Stimulated activated CD4-positive, alpha-beta T cell treated with anti-CD3 and anti-CD28 coated beads, Interleukin-15, amount 100 ng/mL, for 24 hours (primary cell): ENCODE measurements at places on chromosomes 6 and 20.
A peak's percentile ranks its signal among the peaks of the same experiment; 100 is the strongest.

DNA sequence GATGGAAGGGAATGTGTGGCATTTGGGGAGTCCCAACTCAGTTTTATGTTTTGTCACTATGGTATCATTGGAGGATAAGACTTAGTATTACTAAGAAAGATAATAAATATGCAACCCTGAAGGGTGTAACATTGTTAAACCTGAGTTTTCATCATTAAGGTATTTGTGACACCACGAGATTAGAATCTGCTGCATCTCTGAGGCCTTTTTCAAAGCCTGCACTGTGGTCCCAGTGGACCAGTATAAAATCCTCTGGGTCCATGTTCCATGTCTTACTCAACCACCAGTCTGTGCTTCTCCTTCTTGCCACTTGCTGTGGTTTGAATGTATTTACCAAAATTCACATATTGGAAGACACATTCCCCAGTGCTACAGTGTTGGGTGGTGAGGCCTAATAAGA, 130.6 kb downstream of the TBX18 start:
- no peak for DNase-seq

DNA sequence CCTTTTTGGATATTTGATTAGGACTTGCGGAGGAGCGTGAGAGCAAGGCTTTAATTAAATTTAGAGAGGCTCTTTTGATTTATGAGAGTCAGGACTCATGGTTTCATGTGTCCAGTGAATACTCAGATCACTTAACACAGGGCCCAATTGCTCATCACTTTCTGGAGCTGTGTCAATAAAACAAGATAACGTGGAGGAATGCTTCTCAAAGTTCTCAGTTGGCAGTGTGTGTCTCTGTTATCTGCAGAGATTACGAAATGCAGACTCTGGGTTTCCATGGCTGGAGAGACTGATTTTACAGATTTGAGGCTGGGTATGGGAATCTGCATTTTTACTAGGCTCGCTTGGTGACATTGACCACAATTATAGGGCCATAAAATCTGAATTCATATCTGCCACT, 335.8 kb upstream of the FLRT3 start:
- no peak for DNase-seq

GRCh38 chr6:14709900-14710299, 536.0 kb upstream of the JARID2 start:
- no peak for DNase-seq

- DNase-seq = no peak
Observed at GRCh38 chr6:161549977-161550655, 276.3 kb upstream of the AGPAT4 start.

GRCh38 chr6:128731249-128732165, 151.4 kb upstream of the LAMA2 start:
- DNase-seq = no peak

DNA sequence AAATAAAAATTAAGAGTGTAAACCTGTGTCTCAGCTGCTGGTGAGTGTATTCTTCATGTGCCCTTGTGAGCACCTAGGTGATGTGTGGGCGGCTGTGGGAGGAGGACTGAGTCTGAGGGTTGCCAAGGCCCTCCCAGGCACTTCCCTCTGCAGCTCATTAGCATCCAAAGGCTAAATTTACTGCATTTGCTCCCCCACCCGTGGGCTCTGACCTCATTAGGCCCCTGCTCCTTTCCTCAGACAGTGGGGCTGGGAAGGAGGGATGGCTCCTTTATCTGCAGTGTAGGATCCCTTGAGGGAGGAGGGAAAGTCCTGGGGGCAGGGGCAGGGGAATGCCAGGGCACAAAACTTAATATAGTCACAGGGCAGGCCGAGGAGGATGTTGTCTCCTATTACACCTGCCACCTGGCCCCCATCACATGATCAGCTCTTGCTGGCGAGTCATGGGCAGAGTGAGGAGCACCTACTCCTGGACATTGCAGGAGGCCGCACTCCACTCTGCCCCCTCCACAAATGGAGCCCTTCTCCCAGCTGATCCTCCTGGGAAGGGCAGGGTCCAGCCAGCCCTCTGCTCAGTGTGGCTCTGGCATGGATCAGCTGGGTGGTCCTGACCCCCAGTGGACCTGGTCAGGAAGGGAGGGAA, 133.2 kb downstream of the MRPL14 start:
- DNase-seq = peak; percentile 18

- no peak for DNase-seq
Observed at GRCh38 chr6:150149146-150149545, 6.3 kb downstream of the PPP1R14C start.

DNA sequence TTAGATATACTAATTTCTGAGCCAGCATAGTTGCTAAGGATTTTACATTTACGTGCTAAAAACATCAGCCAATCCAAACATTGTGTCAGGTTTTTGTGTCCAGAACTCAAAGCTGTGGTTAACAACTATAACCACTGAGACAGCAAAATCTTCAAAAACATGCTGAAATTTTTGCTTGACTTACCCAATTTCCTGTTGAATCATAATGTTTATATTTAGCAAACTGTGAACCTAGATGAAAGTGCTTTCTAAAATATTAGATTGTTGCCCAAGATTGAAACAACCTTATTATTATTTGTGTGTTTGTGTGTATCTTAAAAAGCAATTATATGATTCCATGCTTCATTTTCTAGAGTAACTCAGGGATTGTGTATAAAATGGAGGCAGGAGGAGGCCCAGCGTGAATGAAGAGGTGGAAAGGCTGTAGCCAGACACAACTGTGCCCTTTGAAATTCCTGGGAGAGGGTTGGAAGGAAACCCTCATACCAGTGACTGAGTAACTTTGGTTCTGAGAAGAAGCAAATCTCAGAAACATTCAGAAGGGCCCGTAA, 48.0 kb downstream of the ARMC2 start:
- no peak for DNase-seq

GRCh38 chr6:26455357-26455970, 2.3 kb upstream of the BTN2A1 start:
- DNase-seq = no peak

DNA sequence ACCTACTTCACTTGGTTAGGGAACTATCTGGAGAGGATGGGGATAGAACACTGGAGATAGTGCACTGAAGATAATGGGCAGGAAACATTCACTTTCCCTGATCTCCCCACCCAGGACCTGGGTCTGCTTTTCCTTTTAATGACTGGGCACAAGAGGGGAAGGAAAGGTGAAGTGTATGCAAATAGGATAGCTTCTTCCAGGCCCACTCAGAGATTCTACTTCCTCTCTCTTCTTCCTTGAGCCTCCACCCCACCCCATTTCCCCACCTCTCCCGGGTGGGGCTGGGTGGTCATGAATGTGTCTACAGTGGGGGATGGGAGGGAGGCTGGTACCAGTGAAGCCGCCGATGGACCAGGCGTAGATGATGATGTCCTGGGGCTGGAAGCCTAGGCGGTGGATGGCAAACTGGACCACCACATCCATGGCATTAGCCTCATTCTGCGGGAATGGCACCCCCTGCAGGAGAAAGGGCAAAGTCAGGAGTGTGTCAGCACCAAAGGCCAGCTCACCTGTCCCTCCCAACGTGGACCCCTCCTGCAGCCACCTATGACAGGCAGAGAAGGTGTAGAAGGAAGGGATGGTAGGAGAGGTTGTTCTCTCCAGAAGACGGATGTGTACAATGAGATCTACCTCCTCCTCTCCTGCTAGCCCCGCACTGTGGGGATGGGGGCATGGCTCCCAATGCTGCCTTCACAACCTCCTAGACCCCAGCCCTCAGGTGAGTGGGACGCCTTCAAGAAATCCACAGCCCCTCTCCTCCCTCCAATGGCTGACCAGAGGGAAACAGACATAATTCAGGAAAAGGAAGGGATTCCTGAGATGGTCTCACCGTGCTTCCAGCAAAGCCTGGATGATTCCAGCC, 8.6 kb upstream of the LY6G5C start:
- no peak for DNase-seq

GRCh38 chr6:30156262-30156599, 4.8 kb downstream of the TRIM10 start:
- DNase-seq = no peak

- no peak for DNase-seq
Observed at GRCh38 chr6:153058291-153058690, 55.8 kb upstream of the MTRF1L start.

DNA sequence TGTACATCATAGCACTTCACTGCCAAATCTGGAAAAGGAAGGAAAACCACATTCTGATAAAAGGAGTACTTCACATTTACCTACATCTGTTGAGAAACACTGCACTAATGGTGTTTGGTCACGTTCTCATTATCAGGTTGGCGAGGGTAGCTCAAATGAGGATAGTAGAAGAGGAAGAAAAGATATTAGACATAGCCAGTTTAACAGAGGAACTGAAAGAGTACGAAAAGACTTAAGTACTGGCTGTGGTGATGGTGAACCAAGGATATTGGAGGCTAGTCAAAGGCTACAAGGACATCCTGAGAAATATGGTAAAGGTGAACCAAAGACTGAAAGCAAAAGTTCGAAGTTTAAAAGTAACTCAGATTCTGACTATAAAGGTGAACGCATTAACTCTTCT, 32.0 kb upstream of the GJA10 start:
- DNase-seq = no peak

- DNase-seq = no peak
Observed at GRCh38 chr6:12748815-12749521, 32.4 kb downstream of the PHACTR1 start.

DNA sequence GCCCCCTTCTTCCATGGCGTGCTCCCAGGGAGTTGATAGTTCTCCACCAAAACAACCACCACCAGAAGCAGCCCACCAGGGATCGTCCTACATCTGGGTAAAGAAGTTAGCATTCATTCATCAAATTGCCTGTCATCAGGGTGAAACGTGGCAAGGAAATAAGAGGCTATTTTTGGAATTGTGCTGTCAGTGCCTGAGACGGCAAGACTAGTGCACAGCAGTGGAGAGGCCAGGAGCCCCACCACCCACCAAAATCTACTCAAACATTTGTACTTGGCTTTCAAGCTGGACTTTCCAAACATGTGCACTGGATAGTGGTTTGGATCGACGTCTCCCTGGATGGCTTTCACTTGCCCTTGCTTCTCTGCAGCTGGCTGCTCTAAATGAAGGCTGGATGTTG, 44.8 kb downstream of the TXNDC5 start:
- no peak for DNase-seq

- DNase-seq = no peak
Observed at GRCh38 chr20:54025251-54025771, 45.1 kb downstream of the BCAS1 start.

DNA sequence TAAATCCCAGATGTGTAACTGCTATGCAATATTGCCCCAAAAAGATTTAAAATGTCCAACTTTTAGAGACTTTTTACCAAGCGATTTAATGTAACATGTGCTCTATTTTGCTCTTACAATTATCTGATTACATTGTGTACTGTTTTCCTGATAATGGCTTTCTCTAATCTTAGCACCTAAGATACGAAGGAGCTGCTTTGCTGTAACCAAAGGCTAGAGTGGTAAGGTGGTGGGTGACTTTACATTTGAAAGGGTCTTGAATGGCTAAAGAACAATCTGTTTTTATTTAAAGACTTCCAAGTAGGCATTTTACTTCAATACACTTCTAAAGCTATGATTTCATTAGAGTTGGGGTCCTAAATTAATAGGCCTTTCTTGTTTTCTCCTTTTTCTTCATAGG, 1201.6 kb upstream of the MAP3K7 start:
- DNase-seq = no peak

DNA sequence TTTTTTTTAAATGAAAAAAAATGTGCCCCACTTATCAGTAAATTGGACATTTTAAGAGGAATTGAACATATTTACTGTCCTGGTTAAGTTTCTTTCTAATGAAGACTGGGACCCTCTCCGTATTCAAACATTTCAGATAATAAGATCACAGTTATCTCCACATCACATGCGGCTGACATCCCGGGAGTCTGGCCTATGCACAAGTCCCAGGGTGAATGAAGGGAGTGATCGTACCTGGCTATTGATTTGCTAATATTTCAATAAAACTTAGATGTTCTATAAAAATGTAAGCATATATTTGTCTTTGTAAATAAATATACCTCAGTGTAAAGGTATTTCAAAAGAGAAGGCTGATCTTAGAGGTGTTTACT, 58.1 kb downstream of the FOXC1 start:
- no peak for DNase-seq

- no peak for DNase-seq
Observed at GRCh38 chr20:25212242-25212641, 16.7 kb downstream of the ENTPD6 start.

DNA sequence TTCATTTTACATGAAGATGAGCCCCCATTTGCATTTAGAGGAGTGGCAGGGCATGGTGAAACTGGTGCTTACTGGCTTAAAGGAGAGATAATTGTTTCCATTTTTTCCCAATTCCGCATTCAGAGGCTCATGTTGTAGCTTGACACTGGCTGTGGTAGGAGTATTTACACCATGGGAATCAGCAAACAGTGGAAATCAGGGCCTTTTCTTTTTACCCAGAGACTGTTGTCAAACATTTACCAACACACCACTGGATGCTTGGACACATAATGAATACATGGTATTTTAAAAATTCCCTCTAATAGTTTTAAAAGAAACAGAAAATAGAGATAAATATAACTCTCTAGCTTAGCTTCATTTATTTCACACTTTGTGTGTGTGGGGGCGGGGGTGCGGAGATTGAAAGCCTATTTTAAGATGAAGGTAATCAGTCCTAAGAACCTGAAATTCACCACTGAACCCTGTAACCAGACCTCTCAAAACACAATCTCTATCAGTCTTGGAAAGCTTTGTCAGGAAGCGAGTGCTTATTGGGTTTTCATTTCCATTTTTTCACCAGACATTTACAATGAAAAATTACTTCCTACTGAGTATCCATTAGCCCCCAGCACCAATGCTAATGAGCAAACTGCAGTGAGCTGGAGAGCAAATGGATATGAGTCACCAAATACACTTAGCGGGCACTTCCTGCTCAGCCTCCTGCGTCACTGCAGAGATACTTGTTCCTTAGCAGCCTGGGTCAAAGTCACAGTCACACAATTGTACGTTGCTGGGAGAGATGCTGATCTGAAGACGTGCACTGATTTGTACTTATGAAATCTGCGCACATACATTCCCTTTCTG, 532.0 kb downstream of the BCKDHB start:
- no peak for DNase-seq

GRCh38 chr20:22403022-22403631, 181.2 kb downstream of the FOXA2 start:
- DNase-seq = no peak

DNA sequence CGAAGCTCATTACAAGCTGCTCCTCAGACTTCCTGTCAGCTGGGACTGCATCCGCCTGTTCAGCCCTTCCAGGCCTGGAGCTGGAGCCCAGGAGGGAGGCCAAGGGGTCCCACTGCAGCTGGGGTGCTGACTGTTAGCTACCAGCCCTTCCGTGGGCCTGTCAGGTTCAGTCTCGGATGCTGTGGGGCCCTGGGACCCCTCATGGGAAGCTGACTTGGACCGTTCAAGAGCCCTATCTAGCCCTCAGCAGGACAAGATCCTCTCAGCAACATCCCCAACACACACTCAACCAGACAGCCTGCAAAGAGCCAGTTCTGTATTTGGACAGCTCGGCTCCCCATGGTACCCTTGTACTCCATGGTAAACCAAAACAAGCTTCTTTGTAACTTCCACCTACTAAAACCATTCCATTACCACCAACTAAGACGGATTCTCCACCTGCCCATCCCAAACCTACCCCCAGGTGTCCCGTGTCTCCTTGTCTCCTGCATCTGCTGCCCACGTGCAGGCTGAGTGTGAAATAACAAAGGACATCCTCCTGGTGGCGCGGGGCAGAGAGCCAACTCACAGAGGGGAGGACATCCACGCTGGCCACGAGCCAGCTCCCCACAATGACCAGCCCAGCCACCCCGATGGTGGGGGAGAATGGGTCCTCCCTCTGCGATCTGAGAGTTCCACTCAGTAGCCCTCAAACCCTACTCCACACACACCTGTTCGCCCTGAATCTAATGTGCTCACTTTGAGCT, 111.2 kb downstream of the TAF4 start:
- no peak for DNase-seq

- no peak for DNase-seq
Observed at GRCh38 chr20:46627234-46627633, 24.0 kb downstream of the SLC13A3 start.
